ENCODE measurements at places on chromosomes 3 and 15. TPM values are rescaled to one million over a fixed set of nuclear protein-coding genes. Genes with fewer than 3 reads are reported as not detected.

Gene MAN2A2
- 36.8 TPM for total RNA-seq

Gene AP3B2
- 3.6 TPM for total RNA-seq

Gene CACNA1D
- total RNA-seq = 22.7 TPM

Gene DUOX1
- 640 TPM for total RNA-seq

DNA sequence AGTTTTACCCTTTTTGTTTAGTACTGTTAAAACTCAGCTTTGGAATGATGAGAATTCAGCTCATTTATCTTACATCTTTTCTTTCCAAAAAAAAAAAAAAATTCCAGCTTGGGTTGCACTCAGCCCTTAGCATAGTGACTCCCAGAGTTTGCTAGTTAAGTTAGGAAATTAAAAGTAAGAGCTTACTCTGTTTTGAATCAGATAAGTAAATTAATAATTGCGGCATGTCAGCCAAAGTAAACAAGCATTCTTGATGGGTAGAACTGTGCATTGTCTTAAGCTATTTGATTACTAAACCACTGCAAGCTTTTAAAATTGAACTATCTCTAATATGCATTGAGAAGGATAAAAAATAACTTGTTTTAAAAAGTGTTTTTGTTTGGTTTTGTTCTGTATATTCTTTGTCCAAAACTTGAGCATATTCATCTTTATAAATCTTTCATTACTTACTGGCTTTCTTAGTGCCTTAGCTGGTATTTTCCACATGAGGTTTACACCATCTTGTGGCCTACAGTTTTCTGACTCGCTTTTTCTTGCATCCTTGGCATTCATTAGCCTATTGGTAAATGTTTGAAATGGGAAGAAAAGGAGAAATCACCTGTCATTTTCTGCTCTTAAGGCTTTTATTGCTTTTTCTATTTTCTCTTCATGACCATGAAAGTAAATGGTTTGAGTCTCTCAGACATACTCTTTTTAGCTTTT, 107.6 kb downstream of the FILIP1L start:
- no peak for DNase-seq
- no peaks in the 10 kb centered on the region for H3K27me3 ChIP-seq
- H3K27ac ChIP-seq = peak overlapping the region; percentile 5
- H3K4me3 ChIP-seq = no peak overlapping the region
- H3K36me3 ChIP-seq = no peaks in the 10 kb centered on the region

DNA sequence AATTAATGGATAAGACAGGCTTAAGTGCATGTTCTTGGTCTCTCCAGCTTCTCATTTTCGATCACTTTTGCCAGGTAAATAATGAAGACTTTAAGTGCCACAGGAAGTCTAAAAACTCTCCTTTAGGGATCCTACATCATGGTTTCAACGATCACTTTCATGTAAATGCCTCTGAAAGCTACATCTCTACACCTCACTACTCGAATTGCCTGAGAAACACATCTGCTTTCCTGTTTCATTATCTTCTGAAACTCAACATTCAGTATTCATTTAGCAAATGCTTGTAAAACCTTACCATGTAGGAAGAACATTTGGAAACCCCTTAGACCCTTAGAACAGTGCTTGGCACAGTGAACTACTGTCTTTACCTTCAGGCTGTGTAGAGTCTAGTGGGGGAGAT, 16.2 kb downstream of the THAP10 start:
- H3K36me3 ChIP-seq = no peaks in the 10 kb centered on the region
- H3K27me3 ChIP-seq = no peaks in the 10 kb centered on the region
- H3K27ac ChIP-seq = no peak overlapping the region
- no peaks in the 10 kb centered on the region for H3K4me1 ChIP-seq

- no peak overlapping the region for H3K4me3 ChIP-seq
- H3K4me1 ChIP-seq = peaks cover 22% of the 10 kb centered on the region
- H3K27me3 ChIP-seq = no peaks in the 10 kb centered on the region
- peaks cover 35% of the 10 kb centered on the region for H3K36me3 ChIP-seq
These were observed 20.6 kb upstream of the SPTBN5 start for GRCh38 chr15:41914411-41914810.

DNA sequence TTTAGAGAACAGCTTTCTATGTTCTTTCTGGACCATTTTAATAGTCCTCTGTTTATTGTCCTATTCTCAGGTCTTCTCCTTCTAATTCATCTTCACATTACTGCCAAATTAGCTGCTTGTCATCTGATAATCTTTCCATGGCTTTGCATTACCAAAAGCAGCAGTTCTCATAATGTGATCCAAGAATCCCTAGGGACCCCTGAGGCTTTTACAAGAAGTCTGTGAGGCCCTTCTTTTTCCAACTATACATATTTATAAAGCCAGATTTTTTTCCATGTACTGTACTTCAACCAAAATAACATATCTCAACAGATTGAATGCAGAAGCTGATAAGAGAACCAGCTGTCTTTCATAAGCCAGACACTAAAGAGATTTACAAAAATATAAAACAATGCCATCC, 162.5 kb upstream of the BFSP2 start:
- no peaks in the 10 kb centered on the region for H3K4me1 ChIP-seq
- H3K4me3 ChIP-seq = no peak overlapping the region
- no peaks in the 10 kb centered on the region for H3K36me3 ChIP-seq

DNA sequence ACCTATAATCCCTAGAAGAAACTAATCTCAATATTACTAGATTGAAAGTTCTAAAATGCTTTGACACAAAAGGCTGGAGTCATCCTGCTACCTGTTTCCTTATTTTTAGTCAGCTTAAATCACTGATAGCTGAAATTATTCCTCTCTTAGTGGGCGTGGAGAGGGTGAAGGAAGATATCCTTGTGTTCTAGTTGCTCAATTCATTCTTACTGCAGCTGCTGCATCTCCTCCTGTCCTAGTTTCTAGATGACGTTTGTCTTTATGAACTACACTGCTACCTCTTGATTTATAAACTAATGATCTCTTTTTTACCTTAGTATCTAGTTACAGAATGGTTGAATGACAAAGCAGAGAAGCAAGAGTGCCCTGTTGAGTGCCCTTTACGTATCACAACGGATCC, 50.7 kb downstream of the SETD5 start:
- peaks cover 4% of the 10 kb centered on the region for H3K4me1 ChIP-seq
- no peaks in the 10 kb centered on the region for H3K27me3 ChIP-seq
- H3K27ac ChIP-seq = no peak overlapping the region
- H3K4me3 ChIP-seq = no peak overlapping the region
- DNase-seq = no peak

GRCh38 chr3:101120039-101120438, 126.8 kb upstream of the ABI3BP start:
- no peaks in the 10 kb centered on the region for H3K27me3 ChIP-seq
- no peaks in the 10 kb centered on the region for H3K36me3 ChIP-seq
- no peak overlapping the region for H3K4me3 ChIP-seq
- H3K27ac ChIP-seq = no peak overlapping the region
- no peaks in the 10 kb centered on the region for H3K4me1 ChIP-seq

DNA sequence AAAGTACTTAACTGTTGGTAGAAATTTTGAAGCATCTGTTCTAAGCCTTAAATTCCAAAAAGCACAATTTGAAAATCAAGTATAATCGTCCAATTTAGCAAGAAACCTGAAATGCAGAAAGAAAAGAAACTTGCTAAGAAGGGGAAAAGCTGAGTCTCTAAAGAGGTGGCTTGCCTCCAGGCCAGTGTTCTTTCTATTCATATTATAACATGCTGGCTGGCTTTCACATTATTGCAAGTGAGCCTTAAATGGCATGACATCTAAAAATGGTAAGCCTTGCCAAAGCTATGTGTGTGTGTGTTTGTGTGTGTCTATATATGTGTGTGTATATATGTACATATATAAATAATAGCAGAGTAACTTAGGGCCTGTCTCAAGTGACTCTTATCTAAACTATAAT, 89.5 kb downstream of the FGF12 start:
- H3K4me1 ChIP-seq = no peaks in the 10 kb centered on the region
- no peak overlapping the region for H3K27ac ChIP-seq
- no peaks in the 10 kb centered on the region for H3K27me3 ChIP-seq
- DNase-seq = no peak
- H3K4me3 ChIP-seq = no peak overlapping the region

GRCh38 chr3:122975163-122975923, 52.2 kb downstream of the SEMA5B start:
- no peak overlapping the region for H3K27ac ChIP-seq
- no peaks in the 10 kb centered on the region for H3K36me3 ChIP-seq
- H3K4me3 ChIP-seq = no peak overlapping the region
- no peak for DNase-seq

- no peak for DNase-seq
- H3K36me3 ChIP-seq = no peaks in the 10 kb centered on the region
- H3K27ac ChIP-seq = no peak overlapping the region
- H3K4me3 ChIP-seq = no peak overlapping the region
- no peaks in the 10 kb centered on the region for H3K27me3 ChIP-seq
These were observed 195.4 kb downstream of the KLF13 start for GRCh38 chr15:31522028-31522427.

DNA sequence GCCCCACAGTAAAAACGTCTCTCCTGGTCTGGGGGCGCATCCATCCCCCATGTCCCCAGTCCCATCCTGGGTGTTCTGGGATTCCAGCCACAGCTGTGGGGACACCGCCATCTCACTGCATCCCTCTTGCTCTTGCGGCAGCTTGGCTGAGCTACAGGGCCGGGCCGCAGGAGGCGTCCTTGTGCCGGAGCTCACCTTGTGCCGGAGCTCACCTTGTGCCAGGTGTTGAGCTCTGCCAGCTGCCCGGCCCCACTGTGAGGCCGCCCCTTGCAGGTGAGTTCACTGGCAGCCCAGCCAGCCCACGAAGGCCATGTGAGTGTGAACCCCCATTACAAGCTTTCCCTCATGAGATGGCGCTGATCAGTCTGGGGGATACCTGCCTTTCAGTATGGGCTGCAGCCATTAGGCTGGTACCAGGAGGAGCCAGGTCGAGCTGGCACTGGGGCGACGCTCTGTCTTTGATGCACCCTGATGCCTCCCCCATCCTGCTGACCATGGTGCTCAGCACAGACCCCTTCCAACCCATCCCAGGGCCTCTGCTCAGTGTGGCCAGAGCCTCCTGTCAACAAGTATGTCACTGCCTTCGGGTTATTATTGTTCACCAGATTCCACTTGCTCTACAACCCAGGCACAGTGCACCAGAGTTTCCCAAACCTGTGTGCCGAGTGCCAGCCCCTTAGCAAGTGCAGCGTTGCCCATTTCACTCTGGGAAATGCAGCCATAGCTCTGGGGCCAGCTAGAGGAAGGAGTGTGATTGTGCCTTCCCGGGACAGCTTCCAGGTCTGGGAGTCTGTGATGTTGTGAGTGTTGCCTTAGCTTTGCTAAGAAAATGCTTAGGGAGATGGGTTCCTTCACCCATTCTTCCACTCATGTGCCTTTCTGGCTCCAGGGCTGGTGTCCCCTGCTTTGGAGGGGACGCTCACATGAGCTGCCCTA, 105.7 kb downstream of the APBA2 start:
- H3K27me3 ChIP-seq = no peaks in the 10 kb centered on the region
- H3K36me3 ChIP-seq = no peaks in the 10 kb centered on the region
- no peak overlapping the region for H3K27ac ChIP-seq
- H3K4me1 ChIP-seq = no peaks in the 10 kb centered on the region
- peak; percentile 76 for DNase-seq
- no peak overlapping the region for H3K4me3 ChIP-seq

- DNase-seq = no peak
- no peak overlapping the region for H3K27ac ChIP-seq
- no peaks in the 10 kb centered on the region for H3K27me3 ChIP-seq
These were observed 384.0 kb upstream of the TPM1 start for GRCh38 chr15:62658498-62658897.

DNA sequence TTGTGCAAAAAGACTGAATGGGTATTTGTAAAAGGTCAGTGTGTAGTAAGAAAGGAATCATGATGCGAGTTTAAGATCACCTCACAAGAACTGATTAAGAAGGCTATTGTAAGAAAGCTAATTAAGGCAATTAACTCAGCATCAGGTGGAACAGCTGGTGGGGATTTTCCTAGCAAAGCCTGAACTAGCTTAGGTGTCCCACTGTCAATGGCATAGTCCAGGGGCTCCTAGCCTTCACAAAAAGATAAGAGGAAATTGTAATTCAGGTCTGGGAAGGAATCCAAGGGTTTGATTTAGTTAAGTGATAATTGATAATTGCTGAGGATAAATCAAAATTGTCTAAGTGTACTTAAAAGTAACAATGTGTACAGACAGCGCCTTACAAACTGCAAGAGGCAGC, 901.6 kb downstream of the TUSC7 start:
- no peak overlapping the region for H3K4me3 ChIP-seq
- H3K36me3 ChIP-seq = no peaks in the 10 kb centered on the region
- DNase-seq = no peak
- no peaks in the 10 kb centered on the region for H3K4me1 ChIP-seq
- H3K27me3 ChIP-seq = no peaks in the 10 kb centered on the region

DNA sequence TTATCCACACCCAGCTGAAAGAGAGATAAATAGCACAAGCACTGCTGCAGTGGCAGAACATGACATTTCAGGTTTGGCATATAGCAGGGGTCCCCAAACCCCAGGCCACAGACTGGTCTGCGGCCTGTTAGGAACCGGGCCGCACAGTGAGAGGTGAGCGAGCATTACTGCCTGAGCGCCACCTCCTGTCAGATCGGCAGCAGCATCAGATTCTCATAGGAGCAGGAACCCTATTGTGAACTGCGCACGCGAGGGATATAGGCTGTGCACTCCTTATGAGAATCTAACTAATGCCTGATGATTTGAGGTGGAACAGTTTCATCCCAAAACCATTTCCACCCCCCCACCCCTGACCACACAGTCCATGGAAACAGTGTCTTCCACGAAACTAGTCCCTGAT, 54.6 kb downstream of the CCR4 start:
- H3K36me3 ChIP-seq = peaks cover 35% of the 10 kb centered on the region
- no peaks in the 10 kb centered on the region for H3K27me3 ChIP-seq
- H3K27ac ChIP-seq = no peak overlapping the region
- no peak overlapping the region for H3K4me3 ChIP-seq
- no peaks in the 10 kb centered on the region for H3K4me1 ChIP-seq
- DNase-seq = no peak

DNA sequence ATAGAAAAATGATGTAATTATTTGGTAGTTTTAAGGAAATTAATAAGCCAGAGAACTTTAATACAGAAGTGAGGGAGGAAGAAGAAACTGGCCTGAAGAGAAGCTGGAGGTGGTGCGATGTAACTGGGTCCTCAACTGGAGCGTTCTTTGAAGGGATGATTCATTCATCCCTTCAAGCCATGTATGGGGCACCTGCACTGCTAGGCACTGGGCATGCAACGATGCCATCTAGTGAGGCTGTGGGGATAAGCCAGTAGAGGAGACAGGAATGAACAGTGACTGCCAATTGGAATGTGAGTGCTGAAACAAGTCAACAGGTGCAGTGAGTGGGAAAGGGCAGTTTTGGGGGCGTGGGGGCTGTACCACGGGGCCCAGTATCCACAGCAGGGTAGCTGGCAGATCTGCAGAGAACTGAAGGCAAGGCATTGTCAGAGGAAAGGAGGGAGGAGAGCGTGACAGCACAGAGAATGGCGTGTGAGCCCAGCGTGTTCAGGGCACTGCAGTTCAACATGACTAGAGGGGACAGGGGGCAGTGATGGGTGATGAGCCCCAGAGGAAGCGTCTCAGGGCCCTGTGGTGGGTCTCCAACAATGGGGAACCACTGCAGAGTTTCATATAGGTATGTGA, 3.8 kb upstream of the KIF23 start:
- no peak overlapping the region for H3K4me3 ChIP-seq
- H3K36me3 ChIP-seq = no peaks in the 10 kb centered on the region
- DNase-seq = no peak
- peaks cover 16% of the 10 kb centered on the region for H3K4me1 ChIP-seq
